ENCODE measurements at places on chromosomes 5 and 9.

GRCh38 chr9:124662561-124662960, 108.5 kb downstream of the NR6A1 start:
- DNase-seq, result no peak

DNA sequence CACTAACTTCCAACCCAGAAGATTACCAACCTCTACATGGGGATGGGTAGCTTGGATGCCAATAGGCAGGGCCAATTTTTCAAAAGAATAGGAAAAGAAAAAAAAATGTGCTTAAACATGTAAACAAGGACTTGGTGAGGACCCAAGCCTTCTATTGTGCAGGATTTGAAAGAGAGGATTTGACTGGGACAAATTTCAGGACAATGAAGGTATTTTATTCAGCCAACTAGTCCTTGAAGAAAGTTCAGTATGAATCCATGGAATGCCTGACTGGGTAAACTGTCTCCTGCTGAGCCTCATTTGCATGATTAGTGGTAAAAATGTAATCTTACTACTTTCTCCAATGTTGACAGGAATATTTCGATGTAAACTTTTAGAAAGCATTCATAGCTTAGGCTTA, 192.5 kb upstream of the RORB start:
- DNase-seq, result no peak

GRCh38 chr5:41503860-41504259, 6.5 kb downstream of the PLCXD3 start:
- DNase-seq, result no peak

GRCh38 chr5:172559004-172559932, 81.8 kb upstream of the NEURL1B start:
- peak; percentile 48 for DNase-seq

GRCh38 chr5:178478370-178478769, 111.8 kb downstream of the COL23A1 start:
- DNase-seq, result no peak

DNA sequence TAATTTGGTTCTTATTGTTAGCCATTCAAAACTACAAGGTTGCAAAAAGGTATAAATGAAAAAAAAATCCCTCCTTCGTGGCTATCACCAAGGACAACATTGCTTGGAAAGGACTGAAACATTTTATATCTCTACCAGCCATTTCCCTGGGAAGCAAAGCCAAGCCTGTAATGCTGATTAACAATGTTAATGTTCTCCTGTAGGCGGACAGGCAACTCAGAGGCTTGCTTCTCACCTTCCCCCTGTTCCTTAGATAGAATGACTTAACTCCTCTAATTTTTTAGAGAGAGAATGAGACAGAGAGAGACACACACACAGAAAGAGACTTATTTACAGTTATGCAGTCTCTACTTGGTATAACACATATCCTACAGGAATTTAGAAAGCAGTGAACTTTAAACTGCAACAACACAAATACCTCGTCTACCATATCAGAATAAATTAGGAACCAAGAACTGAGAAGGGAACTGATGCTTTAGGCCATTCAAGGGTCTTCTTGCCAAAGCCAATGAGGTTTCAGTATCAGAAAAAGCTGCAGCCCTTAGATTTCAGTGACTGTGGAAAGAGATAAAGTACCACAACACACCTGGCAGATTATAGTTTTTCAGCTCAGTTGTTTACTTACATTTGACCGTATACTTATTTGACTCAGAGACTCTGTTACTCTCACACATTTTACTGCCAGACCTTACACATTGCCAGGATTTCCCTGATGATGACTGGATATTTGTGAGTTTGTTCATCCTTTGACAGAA, 20.9 kb upstream of the MAN2A1 start:
- no peak for DNase-seq

DNA sequence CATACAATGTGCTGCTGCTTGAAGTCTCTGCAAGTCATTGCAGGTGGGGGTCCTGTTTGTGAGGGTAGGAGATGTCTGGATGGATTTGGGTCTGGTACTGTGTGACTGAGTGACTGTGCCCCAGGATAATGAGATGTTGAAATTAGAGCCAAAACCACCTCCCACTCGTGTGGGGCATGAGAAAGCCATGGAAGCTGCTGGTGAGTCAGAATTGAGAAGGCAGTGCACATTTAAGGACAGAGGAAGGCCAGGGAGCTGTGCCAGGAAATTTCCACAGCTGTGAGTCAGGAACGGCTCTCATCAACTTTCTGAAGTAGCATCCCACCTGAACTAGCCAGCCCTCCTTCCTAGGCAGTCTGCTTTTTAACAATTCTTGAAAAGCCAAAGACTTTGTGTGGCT, 229.8 kb downstream of the DRD1 start:
- peak; percentile 78 for DNase-seq

GRCh38 chr9:27198190-27198589, 89.2 kb downstream of the TEK start:
- no peak for DNase-seq

DNA sequence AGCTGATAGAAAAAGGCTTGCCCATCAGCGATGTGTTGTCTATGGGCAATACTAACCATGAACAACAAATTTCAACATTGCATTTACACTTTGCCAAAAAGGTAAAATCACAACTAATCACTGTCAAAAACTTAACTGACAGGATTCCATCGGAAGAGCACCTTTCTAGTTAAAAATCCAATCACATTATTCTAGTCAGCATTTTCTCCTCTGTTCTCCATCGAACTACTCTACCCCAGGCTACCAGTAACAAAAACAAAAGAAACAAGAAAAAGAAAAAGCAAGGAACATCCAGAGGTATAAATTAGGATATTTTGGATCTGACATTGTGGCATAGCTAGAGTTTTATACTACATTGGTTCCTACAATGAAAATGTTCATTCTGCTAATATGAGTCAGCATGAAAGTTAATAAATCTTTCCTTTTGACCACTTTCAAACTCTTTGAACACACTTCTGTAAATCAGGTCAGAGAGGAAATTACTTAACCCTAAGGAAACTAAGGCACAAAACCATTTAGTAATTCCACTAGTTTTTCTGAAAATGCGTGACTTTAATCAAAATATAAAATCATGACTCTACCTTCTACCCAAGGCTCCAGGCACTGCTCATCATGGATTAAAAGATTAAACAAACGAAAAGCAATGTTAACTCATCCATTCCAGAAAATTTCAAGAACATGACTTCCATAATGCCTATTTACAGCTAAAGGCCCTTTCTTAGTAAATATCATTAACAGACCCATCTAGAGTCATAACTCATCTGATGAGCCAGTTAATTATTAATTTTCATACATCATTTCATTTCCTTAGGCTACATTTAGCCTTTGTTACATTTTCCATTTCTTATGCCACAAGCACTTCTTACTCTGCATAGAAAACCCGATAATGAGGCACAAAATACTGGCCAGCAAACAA, 10.2 kb downstream of the GLIS3 start:
- DNase-seq, result no peak

DNA sequence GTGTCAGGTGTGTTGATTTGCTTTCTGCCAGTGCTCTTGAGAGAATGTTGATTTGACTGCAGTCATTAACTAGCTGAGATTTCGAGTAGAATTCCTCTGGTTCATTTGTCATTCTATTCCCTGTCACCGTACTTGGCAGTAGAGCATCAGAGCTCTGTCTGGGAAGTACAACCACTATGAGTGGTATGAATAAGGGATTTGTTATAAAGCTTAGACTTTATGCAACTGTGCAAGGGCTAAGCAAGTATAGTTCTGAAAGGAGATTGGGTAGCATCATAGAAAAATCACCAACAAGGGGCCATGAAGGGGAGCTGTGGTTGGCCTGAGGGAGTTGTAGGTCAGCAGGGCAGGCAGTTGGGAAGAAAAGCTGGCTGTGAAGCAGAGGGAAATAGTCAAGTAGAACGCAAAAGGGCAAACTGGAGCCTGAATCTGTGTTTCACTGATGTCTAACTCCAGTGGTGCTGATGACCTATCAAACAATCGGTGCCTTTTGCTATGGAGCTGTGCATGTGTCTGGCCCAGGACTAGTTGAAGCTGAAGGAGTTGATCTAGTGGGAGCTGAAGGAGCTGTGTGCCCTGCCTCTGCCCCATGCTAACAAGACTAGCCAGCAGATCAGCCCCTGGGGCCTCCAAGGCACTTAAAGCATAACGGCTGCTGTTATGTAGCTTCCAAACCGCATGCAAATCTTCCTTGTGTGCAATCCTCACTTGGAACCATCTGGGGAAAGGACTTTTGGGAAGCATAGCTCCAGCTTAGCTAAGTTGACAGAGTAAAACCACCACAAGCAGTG, 110.0 kb downstream of the SLC28A3 start:
- DNase-seq, result peak; percentile 59

- DNase-seq, result no peak
Measured at GRCh38 chr5:173720953-173721600, 104.6 kb upstream of the BOD1 start.

- no peak for DNase-seq
Measured at GRCh38 chr5:2582106-2582505, 169.4 kb downstream of the IRX2 start.

DNA sequence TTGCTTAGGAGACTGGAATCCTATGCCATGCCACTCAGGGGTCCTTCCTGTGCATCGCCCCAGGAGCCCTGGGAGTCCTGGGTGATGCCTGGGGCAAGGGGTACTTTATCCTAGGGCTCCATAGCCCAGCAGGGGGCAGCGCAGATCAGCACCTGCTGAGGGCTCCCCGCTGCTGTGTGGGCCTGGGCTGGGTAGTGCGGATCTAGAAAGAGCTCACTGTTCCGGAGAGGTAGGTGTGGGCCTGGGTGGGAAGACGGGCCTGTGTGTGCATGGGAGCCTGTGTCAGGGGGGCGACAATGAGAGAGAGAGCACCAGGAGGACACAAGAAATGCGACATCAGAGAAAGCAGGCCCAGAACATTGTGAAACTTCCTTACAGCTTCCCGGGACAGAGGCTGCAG, 11.4 kb upstream of the DAB2IP start:
- no peak for DNase-seq

DNA sequence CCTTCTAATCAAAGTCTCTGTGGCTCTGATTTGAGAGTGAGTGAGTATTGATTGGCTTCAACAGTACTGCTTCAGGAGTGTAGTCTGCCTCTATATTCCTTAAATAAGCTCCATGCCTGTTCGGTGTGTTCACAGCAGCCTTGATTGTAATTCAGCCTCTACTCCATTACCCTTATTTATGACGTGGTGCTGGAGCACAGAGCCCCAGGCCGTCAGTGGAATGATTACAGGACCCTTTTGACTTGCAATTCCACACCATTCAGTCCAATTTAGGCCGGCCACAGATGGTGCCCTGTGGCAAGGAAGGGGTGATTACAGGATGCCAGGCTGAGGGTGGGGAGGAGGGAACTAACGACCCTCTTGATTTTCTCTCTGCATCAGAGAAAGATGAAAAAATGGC, 110.3 kb downstream of the ASTN2 start:
- DNase-seq, result no peak

DNA sequence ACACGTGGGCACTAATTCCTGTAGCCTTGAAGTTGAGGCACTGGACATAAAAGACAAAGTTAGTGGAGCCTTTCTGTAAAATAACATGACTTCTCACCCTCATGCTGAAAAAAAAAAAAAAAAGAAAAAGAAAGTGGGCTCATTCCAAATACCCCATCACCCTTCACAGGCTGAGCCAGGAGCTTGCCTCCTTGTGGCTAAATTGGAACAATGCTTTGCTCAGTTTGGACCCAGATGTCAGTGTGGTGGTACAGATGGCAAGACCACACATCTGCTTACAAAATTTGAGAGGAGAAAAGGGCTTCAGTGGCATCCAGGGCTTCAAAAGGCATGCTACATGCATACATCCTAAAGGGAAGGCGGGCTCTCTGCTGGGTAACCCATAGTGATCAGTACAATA, 342.8 kb downstream of the EBF1 start:
- DNase-seq, result no peak

DNA sequence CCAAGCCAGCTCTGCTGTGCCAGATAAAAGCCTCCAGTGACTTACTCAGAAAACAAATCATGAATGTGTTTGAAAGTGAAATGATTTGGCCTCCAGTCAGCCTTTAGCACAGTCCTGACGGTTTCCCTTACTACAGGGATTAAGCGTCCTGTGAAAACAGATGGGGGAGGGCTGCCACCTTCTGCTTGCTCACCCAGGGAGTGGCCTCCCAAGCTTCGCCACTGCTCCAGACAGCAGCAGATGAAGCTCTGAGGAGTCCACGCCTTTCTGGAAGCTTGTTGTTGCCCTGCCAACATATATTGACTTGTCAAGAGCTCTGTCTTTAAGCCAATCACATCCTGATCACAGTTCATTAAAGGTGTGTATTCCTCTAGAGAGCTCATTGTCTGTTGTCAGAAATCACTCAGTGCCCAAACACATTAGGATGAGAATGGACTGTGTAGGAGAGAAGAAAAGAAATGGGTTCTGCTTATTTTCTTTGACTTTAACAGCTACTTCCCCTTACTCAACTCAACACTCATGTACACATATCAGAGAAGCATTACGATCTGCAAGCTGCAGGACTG, 4.9 kb upstream of the FYB1 start:
- no peak for DNase-seq

GRCh38 chr5:137361280-137361679, 137.8 kb downstream of the SPOCK1 start:
- DNase-seq, result no peak
